ENCODE measurements at places on chromosomes 13 and 19.

DNA sequence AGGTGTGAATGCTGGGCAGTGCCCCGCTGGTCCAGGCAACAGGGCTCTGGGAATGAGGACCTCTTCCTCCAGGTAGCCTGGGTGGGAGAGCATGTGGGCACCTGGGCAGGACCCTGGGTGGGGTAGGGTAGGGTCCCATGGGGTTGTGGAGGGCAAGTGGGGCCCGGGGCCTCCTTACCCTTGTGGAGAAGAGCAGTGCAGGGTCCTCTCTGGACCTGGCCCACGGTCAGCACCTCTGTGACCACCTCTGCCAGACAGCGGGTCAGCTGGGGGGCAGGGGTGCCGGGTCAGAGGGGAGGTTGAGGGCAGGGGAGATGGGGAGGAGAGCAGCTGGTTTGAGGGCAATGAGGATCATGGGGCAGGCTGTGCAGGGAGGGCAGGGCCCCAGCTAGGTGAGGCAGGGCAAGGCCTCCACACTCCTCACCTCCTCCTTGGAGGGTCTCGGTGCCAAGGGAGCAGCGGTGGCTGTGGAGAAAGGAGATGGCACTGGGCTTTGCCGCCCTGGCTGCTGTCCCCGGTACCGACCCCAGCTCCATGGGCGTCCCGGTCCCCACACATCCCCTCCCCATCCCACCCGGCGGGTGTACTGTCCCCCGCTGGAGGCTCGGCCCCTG is 491 bp downstream of the CCER2 start:
- no peak for DNase-seq

DNA sequence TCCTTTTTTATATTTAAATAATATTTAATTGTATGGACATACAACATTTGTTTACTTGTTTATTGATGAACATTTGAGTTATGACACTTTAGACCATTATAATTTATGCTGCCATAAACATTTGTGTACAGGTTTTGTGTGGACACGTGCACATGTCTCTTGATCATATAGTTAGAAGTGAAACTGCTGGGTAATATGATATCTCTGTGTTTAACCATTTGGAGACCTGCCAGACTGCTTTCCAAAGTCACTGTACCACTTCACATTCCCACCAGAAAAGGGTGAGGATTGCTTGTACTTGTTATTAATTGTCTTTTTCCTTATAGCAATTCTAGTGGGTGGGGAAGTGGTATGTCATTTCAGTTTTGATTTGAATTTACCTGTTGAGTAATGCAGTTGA is 145.6 kb upstream of the KLHL1 start:
- no peak for DNase-seq

- no peak for DNase-seq
Measured at GRCh38 chr19:12773571-12773970, 1.8 kb downstream of the HOOK2 start.

- no peak for DNase-seq
Measured at GRCh38 chr13:98397221-98397620, 179.7 kb downstream of the STK24 start.

DNA sequence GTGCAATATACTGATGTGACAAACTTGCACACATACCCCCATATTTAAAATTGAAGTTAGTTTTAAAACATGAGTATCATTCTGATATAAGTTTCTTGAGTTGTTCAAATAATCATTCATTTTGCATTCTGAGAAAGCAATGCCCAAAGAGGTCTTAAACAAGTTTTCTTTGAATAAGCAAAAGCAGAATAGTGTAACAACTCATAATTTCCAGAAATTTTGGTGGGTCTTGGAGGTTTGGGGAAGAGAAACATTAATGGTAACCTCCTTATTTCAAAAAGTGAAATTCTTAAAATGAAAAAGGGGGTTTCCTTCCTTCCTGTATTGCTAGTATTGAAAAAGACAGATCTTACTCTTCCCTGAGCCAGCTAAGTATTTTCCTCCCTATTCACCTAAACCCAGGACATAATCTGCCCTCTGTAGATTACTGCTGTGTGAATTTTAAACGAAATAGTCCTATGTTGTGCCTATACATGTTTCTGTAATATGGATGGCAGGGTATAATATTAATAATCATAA is 30.4 kb downstream of the SLC25A15 start:
- no peak for DNase-seq

DNA sequence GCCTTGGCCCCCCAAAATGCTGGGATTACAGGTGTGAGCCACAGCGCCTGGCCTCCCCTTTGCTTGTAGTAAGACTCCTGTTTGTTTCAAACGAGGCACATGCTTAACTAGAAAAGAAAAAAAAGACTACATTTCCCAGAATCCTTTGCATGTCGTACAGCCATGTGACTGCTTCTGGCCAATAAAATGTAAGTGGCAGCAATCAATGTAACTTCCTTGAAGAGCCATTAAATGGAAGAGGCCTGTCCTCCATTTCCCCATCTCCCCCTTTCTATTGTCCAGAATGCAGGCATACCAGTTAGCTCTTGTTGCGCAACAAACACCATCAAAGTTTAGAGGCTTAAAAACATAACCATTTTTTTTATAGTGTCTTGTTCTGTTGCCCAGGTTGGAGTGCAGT is 10.4 kb upstream of the GPR32 start:
- no peak for DNase-seq

- DNase-seq: no peak
Measured at GRCh38 chr13:46050771-46051170, 1.8 kb downstream of the ZC3H13 start.

- DNase-seq: no peak
Measured at GRCh38 chr13:49093376-49093775, 117.7 kb downstream of the FNDC3A start.

- DNase-seq: no peak
Measured at GRCh38 chr19:14031719-14032480, at the start of gene IL27RA. TSS of gene IL27RA (plus strand) at chr19:14031762. CDS start at chr19:14031873, 111 bp downstream.

- no peak for DNase-seq
Measured at GRCh38 chr19:18650021-18650390, 13.2 kb downstream of the KLHL26 start.

GRCh38 chr19:1533510-1534150 is 9.8 kb downstream of the PLK5 start:
- DNase-seq: no peak

GRCh38 chr13:100543872-100544602 is 44.6 kb downstream of the GGACT start:
- DNase-seq: no peak

- DNase-seq: no peak
Measured at GRCh38 chr19:11377756-11378155, 3.3 kb downstream of the SWSAP1 start.

GRCh38 chr13:108020027-108020426 is 195.3 kb downstream of the LIG4 start:
- DNase-seq: no peak

DNA sequence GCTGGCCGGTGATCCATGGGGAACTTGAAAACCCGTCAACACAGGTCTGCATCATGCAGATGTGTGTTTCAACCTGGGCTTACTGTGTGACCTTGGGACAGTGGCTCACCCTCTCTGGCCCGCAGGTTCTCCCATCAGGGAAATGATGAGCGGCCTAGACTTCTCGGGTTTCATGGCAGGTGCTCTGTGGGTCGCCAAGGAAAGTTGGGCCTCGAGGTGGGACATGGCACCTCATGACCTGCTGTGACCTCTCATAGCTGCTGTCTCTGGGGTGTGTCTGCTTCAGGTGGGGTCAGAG is 50.8 kb upstream of the NFIC start:
- no peak for DNase-seq

GRCh38 chr19:42120276-42120980 is 11.8 kb downstream of the POU2F2 start:
- no peak for DNase-seq

- no peak for DNase-seq
Measured at GRCh38 chr13:51807041-51807440, 3.1 kb upstream of the DHRS12 start.

GRCh38 chr19:13993590-13994300 is 12.4 kb downstream of the RFX1 start:
- no peak for DNase-seq

DNA sequence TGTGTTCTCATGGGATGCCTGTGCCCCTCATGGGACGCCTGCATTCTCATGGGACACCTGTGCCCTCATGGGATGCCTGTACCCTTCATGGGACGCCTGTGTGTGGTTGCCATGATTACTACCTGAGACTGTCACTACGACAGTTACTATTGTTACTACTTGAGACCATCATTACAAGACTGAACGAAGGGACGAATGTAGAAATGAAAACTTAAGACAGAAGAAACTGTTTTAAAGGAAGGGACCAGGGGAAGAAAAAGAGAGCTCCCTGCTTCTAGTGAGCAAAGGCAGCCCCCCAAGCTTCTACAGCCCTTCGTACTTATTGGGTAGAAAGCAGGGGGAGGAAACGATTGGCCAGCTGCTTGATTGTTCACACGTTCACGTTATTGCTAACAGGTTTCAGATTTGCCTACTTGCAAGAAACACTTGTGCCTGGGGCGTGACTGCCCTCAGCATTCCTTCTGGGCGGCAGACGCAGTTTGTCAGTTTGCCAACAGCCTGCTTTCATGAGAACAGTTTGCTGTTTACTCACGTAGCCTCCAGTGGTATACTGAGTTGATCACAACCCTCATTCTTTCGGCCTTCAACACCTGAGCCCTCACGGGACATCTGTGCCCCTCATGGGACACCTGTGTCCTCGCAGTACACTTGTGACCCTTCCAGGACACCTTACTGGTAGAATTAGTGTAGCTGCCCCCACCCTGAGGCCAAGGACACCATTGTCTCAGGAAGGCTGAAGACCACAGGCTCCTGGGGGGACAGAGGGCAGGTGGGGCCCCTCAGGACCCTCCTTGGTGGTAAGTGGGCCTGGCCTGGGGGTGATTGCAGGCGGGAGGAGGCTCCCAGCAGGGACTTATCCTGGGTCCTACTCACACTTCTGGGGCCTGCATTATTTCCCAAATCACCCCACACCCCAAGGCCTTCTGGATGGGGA is 2.5 kb upstream of the S1PR4 start:
- no peak for DNase-seq

GRCh38 chr13:42378383-42378780 is 106.4 kb downstream of the AKAP11 start:
- DNase-seq: no peak

- no peak for DNase-seq
Measured at GRCh38 chr19:5974721-5975387, 3.1 kb downstream of the RANBP3 start.

DNA sequence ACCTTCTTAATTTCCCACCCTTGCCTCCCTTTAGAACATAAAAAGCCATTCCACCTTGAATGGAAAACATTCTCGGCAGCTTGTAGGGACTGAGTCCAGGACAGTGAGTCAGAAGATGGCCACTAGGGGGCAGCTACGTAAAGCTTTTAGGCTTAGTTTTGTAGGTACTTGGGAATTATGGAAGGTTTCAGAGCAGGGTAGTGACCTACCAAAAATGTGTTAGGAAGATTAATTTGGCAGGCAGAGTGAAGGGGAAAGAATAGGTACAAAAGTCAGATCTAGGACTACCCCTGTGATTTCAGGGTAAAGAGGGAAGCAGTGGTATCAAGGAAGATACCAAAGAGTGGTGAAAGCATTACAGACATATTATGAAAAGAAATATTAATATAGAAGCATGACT is 198.4 kb downstream of the NDFIP2 start:
- DNase-seq: no peak

DNA sequence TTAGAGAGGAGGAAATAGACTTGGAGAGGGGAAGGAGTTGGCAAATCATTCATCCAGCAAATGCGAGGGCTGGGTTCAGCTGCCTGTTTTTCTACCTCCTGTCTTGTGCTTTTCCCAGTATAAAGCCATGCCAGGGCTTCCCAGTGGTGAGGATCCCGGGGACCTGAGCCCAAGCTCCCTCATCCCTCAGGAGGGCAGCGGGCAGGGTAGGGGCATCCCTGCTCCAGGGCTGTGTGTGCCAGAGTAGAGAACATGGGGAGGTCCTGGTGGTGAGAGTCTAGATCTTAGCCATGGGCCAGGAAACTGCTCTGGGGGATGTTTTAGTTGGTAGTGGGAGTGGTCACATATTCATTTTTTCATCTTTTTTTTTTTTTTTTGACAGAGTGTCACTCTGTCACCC is 43.6 kb downstream of the GPR12 start:
- no peak for DNase-seq

DNA sequence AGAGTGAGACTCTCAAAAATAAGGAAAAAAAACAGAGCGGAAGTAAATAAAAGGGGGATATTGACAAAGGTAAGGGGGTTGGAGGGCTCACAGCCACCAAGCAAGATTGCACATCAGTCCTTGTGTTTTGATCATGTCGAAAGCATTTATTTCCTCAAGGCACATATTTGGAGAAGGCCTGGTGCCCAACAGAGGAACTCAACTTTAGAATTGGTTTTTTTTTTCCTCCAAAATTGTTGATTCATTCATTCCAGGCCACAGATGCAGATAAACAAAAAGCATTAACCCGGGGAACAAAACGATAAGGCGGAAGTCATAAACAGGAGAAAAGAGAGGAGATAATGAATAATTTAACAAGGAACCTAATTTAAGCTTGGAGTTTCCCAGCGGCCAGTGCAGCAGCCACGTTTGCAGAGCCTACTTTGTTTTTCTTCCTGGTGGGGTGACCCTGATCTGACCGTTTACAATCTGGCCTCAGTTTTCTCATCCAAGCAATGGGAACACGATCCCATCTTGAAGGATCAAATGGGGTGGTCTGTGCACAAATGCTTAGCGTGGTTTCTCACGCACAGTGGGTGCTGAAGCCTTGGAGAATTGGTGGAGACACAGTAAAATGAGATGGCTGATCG is 2.1 kb upstream of the PTPRS start:
- DNase-seq: no peak

DNA sequence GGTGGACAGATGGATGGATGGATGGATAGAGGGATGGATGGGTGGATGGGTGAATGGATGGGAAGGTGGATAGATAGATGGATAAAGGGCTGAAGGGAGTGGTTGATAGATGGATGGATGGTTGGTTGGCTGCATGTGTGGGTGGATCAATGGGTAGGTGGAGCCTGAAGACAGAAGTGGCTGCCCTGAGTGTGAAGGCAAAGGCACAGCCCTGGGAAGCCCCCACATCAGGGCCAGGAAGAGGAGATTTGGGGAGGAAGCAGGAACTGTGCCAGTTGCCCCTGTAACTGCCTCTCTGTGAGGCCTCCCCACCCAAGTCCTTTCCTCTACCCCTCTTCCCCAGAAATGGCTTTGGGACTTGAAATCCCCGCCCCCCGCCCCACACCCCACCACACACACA is 43.4 kb upstream of the NFIC start:
- no peak for DNase-seq

DNA sequence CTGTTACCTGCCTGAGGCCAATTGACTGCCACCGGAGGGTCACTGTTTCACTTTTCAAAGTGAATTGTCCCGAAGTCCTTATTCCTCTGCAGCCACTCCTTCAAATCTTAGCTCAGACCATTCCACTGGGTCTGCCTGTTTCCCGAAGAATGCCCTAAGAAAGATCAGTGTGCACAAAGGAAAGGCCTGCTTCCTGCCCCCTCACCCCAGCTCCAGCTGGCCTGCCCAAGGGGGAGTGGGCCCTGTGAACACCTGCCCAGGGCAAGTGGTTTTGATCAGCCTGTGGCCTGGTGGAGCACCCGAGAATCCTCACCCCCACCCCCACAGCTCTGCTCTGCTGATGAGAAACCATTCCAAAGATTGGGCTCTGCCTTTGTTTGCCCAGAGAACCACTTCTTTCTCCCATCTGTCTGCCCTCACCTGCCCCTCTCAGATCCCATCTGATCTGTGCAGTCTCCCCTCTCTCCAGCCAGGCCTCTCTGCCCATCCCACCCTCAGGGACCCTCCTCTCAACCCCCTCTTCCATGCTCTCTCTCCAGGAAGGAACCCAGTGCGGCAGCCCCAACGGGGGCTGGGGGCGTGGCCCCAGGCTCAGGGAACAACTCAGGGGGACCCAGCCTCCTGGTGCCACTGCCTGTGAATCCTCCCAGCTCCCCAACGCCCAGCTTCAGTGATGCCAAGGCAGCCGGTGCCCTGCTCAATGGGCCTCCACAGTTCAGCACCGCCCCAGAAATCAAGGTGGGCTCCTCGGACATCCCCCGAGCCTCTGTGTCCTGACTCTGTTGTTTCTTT is 10.3 kb downstream of the LENG1 start:
- no peak for DNase-seq

All from cortex of kidney (tissue), 1 donor.